ENCODE measurements at places on chromosomes 16 and 17.

DNA sequence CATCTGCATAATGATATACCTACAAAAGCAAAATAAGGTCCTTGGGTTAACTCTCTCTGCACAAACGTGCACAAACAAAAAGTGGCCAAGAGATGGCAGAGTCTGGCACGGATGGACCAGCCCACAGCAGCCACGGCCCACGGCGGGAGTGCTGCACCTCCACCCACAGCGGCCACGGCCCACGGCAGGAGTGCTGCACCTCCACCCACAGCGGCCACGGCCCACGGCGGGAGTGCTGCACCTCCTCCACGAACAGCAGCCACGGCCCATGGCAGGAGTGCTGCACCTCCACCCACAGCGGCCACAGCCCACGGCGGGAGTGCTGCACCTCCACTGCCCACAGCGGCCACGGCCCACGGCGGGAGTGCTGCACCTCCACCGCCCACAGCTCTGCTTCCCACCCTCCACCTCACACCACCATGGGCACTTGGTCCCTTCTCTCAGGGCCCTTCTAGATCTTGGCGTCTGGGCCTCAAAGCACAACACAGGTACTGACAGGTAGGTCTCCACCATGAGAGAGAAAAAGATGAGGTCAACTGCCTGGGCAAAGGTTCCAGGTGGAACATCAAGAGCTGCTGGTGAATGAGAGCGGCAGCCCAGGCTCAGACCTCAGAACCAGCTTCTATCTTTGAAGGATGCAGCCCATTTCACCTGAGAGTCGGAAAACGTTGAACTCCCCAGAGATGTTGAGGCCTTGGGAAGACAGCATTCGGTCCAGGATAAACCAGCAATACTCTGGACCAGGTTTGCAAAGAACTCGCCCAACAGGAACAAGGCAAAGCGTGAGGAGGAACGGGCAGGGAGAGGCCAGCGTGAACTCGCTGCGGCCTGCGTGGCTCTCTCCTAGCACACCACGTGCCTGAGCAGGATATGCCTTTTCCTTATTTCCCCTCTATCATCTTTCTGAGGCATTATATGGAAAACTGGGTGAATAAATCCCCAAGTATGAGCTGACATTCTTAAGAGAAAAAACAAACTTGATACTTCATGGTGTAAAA, 124.5 kb downstream of the ZNF778 start:
- no peak for DNase-seq

- DNase-seq, result no peak
Observed at GRCh38 chr16:11139326-11140097, 116.5 kb downstream of the SOCS1 start.

DNA sequence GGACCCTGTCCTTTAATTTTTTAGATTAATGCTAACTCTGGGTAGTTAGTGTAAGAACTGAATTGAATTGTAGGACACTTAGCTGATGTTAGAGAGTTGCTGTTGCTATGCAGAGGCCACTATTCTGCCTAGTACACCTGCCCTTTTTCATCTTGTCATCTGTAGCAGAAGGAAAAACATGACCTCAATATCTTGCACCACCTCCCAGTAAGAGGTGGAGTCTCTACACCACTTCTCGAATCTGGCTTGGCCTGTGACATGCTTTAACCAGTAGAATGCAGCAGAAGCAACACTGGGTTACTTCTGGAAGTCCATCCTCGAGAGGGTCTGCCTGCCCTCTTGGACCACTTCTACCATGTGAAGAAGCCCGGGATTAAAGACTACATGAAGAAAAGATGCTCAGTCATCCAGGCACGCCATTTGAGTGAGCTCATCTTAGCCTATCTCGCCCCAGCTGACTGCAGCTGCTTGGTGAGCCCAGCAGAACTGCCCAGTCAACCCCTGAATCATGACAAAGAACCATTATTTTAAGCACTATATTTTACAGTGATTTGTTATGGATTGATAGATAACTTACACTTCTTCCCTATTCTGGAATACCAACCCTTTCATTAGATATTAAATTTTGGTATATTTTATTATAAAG, 153.5 kb downstream of the MYO1D start:
- no peak for DNase-seq

DNA sequence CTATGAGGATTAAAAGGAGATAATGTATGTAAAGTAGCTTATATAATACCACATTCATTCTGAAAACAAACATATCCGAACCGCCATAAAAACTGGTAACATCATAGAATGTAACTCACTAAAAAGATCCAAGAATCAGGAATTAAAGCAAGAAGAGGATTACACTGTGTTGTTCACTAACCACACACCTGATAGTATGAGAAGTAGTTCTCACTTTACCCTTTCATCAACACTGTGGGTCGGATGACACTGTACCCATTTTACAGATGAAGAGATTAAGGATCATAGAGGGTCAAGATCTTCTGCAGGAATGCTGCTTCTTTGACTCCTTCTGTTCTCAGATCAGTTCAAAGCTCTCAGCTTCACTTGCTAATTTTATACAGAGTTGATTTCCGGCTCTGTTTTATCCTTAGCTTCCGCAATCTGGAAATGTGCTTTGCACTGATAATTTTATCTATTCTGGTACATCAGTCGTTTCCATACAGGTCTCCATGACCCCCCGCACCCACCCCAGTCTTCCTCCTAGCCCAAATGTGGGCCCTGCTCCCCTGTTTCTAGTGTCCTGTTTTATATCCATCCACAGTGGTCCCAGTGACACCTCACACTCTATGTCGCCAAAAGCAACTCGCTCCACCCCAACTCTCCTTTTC, 288.6 kb upstream of the CCL2 start:
- no peak for DNase-seq

- no peak for DNase-seq
Observed at GRCh38 chr16:2529961-2530628, 1.1 kb downstream of the CEMP1 start.

- no peak for DNase-seq
Observed at GRCh38 chr16:5415123-5415522, 317.5 kb upstream of the EEF2KMT start.

DNA sequence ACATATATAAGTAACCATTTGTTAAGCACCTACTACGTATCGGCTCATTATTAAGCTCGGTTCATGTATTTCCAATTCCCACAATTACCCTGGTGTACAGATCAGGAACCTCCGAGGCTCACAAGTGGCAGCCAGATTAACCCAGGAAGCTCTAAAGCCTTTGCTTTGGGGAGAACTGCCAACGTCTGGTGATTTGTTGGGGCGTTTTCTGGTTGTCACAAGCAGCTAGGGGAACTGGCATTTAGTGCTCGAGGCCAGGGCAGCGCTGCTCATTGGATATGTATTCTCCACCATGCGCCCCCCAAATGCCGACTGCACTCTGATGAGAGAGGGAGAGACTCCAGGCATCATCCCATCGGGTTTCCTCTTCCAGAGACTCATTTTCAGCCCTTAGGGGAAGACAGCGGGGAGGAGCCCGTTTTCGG, 541 bp downstream of the ZNF18 start:
- DNase-seq, result peak; percentile 19

- DNase-seq, result no peak
Observed at GRCh38 chr17:17413215-17413792, 63.5 kb upstream of the MED9 start.

DNA sequence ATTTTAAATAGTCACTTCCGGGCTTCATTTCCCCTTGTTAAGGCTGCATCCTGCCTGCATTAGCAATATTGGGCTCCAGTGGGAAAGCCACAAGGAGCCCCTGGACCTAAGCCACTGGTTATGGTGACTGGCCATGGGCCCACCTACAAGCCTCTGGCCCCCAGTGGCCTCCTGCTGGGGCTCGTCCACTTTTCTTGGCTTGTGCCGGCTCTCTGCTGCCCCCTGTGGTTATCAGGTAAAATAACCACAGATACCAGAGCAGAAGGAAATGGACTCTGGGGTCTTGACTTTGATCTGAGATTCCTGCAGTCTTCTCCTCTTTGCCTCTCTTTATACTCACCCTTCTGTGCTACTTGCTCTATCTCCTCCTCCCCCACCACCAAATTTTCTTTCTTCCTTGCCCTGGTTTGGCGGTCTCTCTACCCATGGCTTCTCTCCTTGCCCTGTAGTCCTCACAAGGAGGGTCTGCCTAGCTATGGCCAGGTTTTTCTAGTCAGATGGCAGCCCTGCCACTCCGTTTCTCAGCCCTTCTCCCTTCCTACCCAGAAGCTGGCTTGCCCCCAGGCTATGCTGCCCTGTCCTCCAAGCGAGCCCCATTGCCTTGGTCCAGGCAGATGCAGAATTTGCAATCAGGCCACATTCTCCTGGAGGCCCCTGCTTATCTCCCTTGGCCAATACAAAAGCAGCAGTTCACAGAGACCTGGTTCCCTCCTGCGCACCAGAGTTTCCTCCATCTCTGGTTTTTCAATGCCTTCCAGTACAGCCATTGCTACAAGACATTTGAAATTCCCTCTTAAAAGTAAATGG, 82.9 kb upstream of the RCVRN start:
- no peak for DNase-seq

DNA sequence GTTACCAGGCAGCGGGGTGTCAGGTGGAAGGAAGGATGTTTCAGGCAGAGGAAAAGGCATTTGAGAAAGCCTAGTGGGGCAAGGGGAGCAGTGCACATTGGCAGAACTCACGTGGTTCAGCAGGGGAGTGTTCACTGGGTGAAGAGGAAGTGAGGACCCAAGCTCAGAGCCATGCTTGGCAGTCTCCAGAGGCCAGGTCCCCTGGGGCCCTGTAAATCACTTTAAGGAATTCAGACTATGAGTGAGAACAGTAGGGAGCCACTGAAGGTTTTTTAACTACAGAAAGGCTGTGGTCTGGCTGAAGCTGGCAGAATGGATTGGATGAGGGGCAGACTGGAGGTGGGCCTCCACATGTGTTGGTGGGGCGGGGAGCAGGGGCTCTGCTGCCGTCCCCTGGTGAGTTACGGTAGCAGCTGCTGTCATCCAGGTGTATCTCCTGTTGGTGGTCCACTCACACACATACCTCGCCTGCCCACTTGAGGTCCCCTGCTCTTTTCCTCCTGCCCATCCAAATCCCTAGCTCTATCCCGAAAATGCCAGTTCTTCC, 5.1 kb downstream of the CLEC16A start:
- DNase-seq, result no peak

GRCh38 chr16:21184834-21185233, 26.4 kb downstream of the LDAF1 start:
- DNase-seq, result no peak

DNA sequence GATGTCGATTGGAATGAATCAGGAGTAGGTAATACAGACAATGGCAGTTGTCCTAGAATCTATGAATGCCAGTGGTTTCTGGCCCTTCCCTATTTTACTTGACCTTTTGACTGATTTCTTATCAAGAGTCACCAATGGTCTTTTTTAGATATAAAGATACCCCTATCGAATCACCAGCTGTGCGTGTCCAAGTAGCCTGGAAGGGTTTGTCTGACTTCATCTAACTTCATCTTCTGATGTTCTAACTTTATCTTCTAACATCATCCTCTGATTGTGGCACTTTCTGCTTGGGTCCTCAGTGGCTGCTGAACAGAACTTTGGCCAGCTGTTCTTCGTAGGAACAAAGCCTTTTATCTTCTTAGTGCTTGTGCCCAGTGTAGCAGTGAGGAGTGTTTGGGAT, 129.7 kb downstream of the MSI2 start:
- DNase-seq, result no peak

DNA sequence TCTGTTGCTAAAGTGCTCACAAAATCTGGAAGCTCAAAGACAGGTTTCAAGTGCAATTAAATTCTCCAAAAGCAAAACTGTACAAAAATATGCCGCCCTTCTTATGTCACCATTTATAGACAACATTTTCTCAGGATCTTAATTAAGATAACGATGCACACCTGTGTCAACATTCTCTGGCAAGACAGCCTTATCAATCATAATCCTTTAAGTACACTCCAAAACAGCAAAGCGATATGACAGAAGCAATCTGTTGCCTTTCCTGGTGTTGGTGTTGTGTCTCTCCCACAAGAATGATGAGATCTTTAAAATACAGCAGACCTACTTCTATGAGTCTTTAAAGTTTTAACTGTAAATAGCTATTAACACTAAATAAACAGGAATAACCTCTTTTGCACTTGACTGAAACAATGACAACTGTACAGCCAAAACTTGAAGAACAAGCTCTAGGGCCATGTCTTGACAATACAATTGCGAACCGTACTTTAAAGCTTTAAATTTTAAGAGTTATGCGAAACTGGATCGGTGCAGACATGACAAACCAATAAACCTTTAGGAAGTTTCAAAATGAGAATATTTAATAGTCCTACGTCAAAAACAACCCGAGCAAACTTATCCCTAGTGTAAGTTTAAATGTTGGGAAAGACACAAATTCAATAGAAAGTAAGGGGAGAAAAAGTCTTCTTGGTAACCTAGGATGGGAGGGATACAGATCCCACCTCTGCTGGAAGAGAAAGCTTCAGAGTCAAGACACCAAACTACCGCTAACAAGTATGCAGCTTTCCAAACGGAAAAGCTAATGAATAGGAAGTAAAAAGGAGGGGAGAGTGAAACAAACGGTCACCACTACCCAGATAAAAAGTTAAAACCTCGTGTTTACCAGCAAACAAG, 3.3 kb upstream of the IRX5 start:
- DNase-seq, result peak; percentile 10

- no peak for DNase-seq
Observed at GRCh38 chr16:87570938-87571867, 31.1 kb upstream of the JPH3 start.

DNA sequence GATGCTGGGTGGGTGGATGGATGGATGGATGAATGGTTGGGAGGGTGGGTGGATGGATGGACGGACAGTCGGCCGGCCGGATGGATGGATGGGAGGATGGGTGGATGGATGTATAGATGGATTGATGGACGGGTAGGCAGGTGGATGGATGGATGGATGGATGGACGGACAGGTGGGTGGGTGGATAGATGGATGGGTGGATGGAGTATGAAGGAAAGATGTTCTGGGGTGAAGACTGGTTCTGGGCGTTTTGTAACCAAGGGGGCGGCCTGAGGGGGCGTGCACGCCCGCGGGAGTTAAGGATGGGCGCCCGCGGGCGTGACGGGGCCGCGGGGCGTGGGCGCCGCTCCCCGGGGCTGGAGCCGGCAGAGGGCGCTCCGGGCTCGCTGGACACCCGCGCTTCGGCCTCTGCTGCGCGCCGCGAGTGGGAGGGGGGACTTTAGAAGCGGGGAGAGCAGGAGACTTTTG, at the start of gene NECAB2:
Gene NECAB2, plus strand, starts transcription at position 407 of the 468 bp plus-strand sequence. CDS start 405 bp downstream, outside the sequence.
- no peak for DNase-seq

- DNase-seq, result no peak
Observed at GRCh38 chr17:73991260-73991659, 212.2 kb upstream of the RPL38 start.

DNA sequence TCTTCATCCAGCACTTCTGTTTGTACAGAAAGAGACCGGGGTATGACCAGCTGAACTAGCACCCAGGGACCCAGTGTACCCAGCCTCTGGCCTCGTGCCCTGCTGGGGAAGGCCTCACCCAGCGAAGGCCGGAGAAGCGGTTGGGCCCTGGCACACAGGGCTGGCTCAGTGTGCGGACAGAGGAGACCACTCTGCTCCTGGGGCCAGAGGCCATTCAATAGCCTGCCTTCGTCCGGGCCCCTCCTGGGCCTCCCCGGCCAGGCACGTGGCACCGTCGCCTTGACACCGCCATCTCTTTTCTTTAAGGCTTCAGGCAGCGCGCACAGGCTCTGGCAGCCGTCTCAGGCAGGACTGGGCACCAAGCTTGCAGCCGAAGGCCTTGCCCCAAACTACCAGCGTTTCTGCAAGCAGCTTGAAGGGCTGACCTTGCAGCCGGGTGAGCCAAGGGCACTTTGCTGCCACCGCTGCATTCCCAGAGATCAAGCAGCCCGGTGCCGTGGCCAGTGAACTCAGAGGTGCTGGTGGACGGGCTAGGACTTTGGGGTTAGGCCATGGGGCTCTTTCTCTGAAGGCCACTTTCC, 8.0 kb downstream of the TAX1BP3 start:
- DNase-seq, result no peak

GRCh38 chr16:89506791-89507191, 1.4 kb upstream of the SPG7 start:
- no peak for DNase-seq
